NCI-H1436 treated with DMSO at 0.1 percent for 48 hours (cell line): ENCODE measurements at places on chromosomes 13 and 19.

- no peak for DNase-seq
Observed at GRCh38 chr13:33751151-33751550, 66.8 kb upstream of the RFC3 start.

DNA sequence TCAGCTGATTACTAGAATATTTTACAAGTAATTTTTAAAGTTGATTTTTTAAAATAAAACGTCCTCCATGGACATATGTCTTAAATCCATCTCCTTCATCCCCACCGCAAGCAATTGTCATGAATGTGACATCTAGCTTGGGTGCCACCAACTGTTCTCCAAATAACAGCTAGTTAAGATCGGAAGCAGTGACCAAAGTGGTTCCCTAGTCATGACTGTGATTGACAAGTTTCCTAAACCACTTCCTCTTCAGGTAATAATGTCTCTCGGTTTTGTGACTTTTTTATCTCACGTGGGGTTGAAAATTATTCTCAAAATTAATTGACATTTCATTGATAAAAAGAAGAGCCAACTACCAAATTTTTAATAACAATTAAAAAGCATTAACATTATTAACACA, 135.3 kb upstream of the MIR17HG start:
- DNase-seq: no peak

DNA sequence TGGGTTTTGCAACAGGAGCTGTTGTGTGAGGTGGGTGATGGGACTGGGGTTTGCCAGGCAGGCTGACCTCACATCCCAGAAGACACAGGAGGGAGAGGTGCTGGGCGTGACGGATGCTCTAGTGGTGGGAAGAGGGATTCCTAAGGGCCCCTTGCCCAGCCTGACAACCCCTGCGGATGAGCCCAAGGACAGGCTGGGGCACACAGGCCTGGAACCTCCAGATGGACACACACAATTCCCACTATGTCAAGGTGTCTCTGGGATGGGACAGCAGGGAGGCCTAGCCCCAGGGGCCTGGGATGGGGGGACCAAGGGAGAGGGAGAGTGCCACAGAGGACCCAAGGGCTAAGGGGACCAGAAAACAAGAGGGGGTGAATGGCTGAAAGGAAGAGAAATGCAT, 191.5 kb downstream of the ZNF536 start:
- DNase-seq: no peak

- no peak for DNase-seq
Observed at GRCh38 chr19:21698215-21698614, 69.2 kb downstream of the ZNF100 start.

DNA sequence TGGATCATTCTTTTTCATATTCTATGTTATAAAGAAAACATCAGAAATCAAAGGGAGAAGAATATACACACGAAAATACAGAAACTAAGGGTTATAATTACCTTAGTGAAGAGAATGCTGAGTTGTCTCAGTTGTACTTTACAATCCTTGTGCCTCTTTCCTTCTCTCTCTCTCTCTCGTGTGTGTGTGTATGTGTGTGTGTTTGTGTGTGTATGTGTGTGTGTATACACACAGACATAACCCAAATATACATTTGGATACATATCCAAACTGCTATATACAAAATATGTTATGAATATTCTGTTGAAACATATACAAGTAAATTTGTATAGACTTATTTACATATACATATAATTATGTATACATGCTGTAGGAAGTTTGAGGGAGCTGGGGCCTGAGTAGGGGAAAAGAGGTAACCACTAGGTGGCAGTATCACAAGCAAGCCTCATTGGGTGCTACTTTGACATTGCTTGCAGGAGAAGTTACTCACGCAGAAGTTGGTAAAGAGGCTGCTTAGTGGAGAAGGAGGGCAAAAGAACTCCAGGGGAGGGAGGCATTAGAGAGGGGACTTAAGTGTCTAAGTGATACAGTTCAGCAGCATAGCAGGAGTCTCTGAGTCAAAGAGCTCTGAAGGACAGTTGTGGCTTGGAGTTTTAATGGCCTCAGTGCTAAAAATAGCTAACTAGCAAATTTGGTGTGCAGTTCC, 465.1 kb upstream of the PCDH20 start:
- DNase-seq: no peak

- no peak for DNase-seq
Observed at GRCh38 chr13:32048816-32049215, 17.2 kb downstream of the FRY start.

GRCh38 chr13:27821566-27821965, 29.3 kb downstream of the GSX1 start:
- no peak for DNase-seq

DNA sequence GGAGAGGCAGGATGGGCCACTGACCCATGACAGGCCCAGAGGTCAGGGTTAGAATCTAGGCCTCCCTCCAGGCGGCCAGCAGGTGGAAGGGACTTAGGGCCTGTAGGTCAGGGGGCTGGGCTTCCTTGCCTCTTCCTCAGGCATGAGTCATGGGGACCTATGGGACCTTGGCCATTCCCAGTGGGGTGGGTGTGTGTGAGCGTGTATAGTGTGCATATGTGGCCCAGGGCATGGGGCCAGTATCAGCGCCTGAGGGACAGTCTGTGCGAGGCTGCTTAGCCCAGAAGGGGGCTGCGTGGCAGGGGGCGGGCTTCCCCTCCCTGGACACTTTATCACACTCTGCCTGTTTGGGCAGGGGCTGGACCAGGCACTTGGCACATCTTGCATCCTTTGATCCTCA, 13.3 kb downstream of the KCTD15 start:
- no peak for DNase-seq

- no peak for DNase-seq
Observed at GRCh38 chr19:7013678-7014077, 7.6 kb downstream of the MBD3L2B start.

- no peak for DNase-seq
Observed at GRCh38 chr13:56009418-56009817, 1131.3 kb upstream of the PRR20A start.

GRCh38 chr19:16355293-16356043, 30.8 kb downstream of the KLF2 start:
- no peak for DNase-seq

DNA sequence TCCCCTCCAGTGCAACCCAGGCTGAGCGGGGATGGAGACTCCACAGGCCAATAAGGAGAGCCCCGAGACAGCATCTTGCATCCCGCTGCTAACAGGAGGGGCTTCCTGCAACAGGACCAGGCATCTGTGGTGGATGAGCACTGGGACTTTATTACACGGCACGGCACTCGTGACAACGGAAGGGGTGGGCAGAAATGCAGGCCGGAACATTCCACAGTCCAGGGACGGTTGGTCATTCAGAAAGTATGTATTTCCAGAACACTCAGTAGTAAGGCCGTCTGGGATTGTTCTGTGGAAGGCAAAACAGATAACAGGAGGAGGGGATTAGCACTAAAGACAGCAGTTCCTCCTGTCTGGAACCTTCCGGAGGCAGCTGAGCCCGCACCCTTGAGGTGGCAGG, 3.3 kb upstream of the TM6SF2 start:
- DNase-seq: no peak

DNA sequence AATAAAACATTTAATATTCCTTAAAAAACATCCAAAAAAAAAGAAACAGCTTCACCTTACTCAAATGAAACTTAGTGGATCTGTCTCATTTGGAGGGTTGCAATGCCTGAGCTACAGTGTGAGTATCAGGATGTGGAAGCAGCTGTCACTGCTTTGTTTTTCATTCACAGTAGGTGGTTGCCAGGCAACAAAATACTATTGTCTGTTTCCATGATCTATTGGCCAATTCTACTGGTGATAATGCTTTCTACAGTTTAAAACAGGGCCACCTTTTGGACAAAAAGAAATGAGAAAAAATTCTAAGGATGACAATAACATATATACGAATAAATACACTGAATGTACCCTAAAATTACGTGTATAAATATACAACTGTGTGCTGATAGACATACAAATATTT, 3.0 kb downstream of the ENOX1 start:
- DNase-seq: peak; percentile 11

DNA sequence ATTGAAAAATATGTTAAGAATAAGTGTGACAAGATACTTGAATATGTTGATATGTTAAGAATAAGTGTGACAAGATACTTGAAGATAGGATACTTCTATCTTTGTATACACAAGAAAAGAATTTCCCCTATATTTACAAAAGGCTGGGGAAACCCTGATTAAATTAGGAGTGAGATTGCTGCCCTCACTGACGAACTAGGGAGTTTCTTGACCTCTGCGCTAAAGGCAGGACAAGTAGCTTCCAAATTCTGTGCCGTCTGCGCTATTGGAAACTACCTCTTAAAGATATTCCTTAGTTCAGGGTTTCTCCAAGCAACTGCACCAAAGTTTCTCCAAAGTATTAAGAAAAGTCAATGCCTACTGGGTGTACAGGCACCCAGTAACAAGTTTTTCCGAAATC, 730 bp downstream of the ZNF260 start:
- DNase-seq: no peak

DNA sequence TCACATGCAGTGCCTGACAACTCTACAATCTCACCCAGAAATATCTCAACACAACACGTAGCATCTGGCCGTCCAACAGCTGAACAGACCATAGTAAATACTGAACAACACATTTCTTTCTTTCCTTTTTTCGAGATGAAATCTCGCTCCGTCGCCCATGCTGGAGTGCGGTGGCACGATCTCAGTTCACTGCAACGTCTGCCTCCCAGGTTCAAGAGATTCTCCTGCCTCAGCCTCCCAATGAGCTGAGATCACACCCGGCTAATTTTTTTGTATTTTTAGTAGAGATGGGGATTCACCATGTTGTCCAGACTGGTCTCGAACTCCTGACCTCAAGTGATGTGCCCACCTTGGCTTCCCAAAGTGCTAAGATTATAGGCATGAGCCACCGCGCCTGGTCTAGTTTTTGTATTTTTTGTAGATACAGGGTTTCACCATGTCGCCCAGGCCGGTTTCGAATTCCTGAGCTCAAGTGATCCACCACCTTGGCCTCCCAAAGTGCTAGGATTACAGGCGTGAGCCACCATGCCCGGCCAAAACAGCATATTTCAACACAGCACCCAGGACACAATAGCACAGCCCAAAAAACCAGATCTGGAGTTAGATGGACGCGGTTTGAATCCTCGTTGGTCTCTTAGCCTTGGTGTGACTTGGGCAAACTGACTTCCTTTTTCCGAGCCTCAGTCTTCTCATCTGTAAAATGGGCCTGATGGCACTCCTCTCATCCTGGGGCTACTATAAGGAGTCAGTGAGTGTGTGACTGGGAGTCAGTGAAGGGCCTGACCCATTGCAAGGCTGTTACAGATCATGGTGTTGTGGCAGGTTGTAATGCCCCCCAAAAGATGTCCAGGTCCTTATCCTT, 22.6 kb downstream of the CYP2A6 start:
- no peak for DNase-seq

GRCh38 chr13:105282406-105283285, 1252.8 kb downstream of the EFNB2 start:
- no peak for DNase-seq

- DNase-seq: no peak
Observed at GRCh38 chr19:7668842-7669241, at the start of gene RETN. Gene RETN, plus strand, starts transcription at chr19:7669049. Its CDS starts 278 bp downstream, at chr19:7669327.

DNA sequence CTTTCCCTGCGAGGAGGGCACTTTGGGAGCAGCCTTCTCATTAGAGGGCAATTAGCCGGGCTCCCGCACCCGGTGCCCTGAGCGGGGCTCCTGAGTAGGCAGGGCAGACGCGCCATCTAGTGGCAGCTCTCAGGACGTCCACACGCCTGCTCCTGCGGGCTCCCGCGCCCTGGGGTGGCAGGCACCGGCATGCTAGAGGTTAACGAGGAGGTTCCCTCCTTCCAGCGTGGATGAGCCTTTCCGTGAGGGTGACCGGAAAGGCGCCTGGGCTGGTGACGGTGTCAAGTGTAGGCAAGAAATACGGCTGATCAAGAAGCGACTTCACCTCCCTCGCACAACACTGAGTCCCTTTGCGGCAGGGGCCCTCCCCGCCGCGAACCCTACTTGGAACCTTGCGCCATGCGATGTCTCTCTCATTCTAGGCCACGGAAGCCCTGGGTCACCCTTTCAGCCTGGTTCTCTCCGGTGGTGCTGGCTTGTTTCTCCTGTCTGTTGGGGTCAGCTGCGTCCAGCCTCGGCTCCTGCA, 67.7 kb downstream of the ALOX5AP start:
- DNase-seq: no peak

DNA sequence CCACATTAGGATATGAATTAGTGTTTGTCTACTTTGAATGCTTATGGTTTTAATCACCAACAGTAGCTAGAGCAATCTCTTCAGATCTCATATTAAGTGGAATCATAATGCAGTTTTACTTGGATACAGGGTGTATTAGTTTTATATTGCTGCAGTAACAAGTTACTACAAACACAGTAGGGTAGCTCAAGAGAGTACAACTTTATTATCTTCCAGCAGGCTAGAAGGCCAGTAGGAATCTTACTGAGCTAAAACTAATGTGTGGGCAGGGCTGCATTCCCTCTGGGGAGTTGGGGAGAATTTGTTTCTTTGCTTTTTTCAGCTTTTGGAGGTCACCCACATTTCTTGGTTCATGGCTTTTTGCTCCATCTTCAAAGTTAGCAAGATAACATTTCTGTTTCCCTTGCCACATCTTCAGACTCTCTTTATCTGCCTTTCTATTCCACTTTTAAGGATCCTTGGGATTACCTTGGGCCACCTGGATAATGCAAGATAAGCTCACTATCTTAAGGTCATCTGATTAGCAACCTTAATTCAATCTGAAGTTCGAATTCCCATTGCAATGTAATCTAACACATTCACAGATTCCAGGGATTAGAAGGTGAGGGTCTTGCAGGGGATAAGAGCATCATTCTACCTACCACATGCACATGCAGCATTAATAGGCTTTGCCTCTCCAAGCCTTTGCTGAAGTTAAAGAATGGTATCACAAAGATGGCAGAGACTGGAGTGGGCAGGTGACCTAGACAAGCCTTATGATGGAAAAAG, 134.1 kb upstream of the SLC10A2 start:
- no peak for DNase-seq

DNA sequence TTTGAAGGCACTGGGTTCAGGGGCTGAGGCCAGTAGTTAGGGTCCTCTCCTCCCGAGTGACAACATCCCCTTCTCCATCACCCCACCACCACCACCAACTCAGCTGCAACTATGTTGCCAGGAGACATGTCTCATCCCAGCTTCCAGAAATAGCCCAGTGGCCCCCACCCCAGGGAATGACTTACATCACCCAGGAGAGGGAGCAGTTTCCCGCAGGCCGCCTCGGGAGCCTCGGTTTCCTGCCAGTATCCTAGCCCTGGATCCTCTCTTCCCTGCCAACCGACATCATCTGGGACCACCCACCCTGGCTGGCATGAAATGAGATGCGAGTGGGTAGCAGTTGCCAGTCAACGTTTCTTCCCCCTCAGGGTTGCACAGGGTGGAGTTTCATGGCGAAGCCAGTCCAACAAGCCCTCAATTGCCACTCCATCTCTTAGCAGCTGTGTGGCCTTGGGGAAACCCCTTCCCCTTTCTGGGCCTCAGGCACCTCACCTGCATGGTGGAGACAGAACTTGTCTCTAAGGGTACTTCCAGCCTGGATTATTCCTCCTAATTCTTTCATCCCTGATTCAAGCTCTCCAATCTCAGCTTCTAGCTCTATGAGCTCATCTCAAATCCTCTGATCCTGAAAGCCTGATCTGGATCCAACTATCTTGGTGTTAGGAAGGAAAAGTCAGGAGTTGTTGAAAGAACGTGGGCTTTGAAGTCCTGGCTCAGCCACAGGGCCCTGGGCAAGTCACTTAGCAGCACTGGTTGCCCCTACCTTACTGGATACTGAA, 3.9 kb upstream of the GSK3A start:
- DNase-seq: no peak
